ENCODE measurements at places on chromosomes 16 and 17.

DNA sequence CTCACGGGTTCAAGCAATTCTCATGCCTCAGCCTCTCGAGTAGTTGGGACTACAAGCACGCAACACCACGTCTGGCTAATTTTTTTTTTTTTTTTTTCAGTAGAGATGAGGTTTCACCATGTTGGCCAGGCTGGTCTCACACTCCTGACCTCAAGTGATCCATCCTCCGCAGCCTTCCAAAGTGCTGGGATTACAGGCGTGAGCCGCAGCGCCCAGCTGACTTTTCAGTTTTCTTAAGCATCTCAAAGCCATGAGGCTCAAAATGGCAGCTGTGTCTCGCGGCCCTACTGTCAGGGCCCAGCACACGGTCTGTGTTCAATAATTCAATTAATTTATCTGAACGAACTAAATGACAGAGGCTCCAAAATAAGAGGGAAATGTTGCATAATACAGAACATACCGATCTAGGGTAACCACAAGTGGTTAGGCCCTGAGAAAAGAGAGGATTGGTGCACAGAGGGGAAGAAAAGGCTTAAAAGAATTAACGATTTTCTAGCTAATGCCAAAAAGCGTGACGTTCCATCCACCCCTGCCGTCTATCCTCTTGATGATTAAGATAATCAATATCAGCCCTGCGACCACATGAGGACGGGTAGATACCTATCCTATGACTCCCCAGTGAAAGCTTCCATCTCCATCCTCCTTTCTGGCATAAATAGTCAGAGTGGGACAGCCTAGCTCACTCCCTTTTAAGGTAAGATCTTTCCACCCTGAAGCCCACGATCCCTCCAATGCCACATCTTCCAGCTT, 136.9 kb downstream of the SLC39A11 start:
- DNase-seq: no peak

DNA sequence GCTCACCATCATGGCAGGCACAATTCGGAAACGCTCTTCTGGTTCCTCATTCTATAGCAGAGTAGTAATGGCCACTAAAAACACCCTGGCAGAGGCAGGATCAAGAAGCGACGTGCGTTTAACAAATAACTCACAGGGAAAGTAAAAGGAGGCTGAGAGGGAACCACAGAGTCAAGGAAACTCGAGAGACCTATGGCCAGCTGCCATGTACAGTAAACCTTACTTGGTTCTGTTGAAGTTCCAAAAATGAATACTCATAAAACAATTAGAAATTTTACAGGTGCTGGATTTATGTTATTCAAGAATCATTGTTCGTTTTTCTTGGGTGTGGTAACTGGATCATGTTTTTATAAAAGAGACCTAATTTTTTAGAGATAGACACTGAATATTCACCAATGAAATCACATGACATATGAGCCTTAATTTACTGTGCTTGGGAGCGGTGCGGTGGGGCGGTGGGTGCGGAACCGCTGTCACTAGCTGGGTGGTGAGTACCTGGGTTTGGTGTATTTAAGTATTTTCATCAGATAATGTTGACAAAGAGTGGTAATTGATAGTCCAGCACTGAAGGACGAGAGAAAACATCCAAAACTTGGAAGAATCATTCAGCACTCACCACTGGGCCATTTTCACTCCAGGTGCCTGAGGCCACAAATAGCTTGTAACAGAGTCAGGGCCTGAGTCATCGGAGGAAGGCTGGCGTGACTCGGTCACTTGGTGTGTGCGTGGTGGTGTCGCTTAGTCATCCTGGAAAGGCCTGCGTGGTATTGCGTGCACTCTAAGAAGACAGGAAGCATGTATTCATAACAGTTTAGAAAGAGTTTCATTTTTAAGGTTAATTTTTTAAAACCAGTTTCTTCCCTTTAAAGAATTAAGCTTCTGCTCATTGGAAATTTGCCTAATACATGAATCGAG, 135.4 kb upstream of the CHMP6 start:
- DNase-seq: peak; percentile 71

DNA sequence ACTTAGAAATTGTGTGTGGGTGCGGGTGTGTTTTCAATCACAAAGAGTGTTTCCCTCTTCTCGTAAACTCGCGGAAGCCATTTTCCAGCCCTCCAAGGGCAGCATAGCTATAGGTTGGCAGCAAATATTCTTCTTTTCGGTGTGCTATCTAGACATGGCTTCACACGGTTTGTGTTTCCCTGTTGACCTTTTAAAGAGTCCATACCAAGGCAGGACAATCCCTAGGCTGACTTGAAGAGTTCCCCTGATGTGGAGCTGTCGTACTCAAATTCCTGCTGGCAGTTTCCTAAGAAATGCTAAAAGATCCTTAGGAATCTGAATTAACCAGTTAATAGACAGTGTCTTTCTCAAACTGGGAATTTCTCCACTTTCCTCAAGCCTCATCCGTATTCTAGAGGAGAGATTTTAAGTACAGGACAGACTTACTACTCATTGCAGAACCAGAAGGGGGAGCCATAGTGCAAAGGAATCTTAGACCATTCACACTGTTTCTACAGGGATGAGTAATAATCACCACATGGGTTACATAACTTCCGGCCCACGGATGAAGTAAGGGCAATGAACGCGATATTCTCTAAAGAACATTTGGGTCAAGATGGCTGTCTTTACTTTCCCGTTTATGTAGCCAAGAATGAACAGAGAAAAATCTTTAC, 288.6 kb upstream of the ELAC2 start:
- no peak for DNase-seq

DNA sequence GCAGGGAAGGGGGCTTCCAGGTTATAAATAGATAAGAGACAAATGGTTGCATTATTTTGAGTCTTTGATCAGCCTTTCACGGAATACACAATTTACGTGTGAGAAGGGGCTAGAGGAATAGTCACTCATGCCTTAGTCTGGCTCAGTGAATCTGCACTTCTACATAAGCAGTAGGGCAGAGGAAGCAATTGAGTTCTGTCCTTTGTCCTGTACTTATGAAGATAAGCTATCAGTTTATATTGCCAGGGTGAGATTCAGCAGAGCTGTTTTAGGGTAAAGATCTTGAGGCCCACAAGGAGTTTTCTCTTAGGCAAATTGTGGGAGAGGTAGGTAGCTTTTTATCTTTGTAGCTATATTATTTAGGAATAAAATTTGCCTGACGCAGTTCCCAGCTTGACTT, 33.3 kb downstream of the TOM1L1 start:
- no peak for DNase-seq

DNA sequence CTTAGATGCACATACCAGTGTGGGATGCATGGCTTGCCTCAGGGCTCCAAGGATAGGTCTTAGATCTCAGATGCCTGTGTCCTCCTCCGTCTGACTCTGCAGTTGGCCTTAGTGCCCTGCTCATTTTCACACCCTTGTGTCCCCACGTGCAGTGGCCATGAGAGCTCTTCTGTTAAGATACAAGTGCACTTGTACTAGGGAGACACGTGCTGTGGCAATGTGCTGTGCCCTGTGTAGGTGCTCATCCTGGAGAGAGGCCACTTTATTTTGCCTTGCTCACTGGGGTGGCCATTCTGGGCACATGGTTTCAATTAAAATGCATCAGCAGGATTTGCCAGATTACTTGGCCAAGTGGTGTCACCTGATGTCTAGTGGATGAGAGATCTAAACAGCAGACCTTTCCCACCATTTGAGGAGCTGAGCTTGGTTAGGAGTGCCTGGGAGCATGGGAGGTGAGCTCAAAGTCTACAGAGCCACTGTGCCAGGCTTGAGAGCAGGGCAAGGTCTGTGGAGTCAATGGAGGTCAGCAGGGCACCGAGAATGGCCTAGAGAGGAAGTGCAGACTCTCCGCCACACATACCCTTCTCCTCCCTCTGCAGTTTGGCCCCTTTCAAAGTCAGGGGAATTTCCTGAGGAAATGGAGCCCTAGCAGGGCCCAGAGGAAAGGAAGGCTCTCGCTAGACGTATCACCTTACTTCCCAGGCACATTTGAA, 25.2 kb upstream of the SMPD3 start:
- no peak for DNase-seq

GRCh38 chr16:3431779-3432219, 11.5 kb downstream of the ZNF597 start:
- peak; percentile 23 for DNase-seq
